ENCODE measurements at places on chromosomes 7 and 10.

DNA sequence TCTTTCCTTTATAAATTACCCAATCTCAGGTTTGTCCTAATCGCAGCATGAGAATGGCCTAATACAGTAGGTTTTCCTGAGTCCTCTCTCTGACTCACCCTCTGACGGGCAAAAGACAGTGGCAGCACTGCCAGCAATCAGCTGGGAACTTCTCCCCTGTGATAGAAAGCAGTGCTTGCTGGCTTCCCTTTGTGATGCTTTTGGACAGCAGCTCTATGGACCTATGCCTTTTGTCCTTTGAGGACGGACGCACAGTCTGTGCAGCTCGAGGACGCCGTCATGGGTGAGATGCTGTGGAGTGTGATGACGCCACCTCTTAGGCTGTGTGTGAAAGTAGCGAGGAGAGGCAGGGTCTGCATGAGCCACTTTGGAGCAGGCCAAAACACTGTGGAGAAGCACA is 68.8 kb downstream of the KIAA1217 start:
- DNase-seq: no peak

DNA sequence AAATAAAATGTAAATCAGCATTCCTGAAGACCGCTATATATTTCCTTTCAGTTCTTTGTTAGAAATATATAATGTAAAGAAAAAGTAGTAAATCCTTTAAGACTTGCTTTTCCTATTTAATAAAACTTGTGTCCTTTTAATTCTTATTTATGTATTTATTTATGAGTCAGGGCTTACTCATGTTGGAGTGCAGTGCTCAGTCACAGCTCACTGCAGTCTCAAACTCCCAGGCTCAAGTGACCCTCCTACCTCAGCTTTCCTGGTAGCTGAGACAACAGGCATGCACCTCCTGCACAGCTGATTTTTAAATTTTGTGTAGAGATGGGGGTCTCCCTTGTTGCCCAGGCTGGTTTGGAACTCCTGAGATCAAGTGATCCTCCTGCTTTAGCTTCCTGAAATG is 724.5 kb downstream of the ANKRD7 start:
- no peak for DNase-seq

GRCh38 chr10:74855027-74855426 is 28.6 kb downstream of the KAT6B start:
- no peak for DNase-seq

- DNase-seq: no peak
Measured at GRCh38 chr7:134293002-134293740, 23.6 kb downstream of the SLC35B4 start.

DNA sequence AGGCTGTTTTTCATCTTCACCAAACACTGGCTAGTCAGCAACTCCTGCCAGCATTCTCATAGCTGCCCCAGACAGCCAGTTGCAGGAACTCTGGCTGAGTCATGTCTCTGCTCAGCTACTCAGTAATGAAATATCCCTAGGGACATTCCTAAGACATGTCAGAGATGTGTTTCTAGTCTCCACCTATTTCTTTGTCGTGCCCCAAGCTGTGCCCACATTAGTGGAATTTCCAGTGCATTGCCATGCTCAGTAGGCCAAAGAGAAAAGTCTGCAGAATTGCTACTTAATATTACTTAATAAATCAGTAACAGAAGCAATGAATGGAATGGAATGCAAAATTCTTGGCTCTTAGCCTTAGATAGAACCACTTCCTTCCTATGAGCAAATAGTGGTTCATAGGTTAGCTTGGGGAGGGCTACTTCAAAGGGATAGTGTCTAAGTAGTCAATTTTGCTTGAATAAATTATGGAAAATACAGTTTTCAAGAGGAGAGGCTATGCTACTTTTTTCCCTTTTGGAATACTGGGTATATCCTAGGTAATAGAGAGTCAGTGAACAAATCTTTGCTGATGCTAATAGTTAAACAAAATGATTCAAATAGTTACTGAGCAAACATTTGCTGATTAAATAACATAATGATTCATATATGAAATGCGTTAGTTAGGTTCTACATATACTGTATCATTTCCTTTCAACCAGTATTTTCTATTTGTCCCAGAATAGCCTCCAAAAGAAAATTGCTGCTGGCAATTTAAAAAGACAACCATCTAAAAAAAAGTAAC is 23.6 kb upstream of the SEMA3C start:
- no peak for DNase-seq
